ENCODE measurements at places on chromosomes 11 and 22. TPM values are rescaled to one million over a fixed set of nuclear protein-coding genes. Genes with fewer than 3 reads are reported as not detected.

GRCh38 chr11:690738-691633 is 4.0 kb downstream of the DEAF1 start:
- no peak for DNase-seq

- DNase-seq = no peak
Observed at GRCh38 chr11:5631417-5631816, 6.6 kb downstream of the TRIM34 start.

DNA sequence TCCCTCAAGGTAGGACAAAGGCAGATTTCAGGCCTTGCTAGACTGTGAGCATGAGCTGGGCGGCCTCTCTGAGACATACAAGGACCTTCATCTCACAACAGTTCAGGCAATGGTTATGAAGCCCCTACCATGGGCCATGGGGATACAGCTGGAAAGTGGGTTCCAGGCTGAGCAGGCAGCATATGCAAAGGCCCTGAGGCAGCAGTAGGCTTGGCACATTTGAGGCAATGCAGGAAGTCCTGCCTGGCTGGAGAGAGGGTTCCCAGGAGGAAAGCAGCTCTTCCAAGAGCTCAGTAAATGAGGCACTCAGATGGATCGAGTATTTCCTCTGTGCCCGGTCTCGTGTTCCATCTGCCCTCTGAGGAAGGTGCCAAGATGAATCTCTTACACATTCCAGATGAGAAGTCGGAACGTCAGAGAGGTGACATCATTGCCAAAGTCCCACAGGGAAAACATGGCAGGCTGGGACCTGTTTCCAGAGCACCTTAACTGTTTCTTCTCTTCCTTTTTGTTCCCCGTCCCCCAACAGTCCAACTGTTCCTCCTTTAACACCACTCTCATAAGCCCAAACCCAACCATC is 388.6 kb downstream of the MN1 start:
- DNase-seq = no peak

DNA sequence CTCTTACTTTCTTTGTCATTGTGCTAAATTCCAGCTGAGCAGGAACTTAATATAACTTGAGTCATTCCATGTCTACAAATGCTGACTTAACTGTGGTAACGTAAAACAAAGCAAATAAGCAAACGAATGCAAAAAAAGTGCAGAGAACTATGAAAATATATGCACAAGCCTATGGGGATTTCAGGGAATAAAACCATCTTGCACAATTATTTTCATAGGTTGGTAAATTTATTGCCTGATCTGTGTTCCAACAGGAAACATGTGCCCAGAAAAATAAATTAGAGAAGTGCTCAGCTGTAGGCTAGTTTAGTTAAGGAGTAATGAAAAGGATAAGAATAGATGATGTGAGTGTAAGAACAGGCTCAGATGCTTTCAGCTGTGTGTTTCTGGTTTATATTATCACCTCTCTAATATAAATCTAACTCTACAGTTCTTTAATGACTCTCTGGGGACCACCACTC is 1169.3 kb downstream of the LRRC4C start:
- no peak for DNase-seq

DNA sequence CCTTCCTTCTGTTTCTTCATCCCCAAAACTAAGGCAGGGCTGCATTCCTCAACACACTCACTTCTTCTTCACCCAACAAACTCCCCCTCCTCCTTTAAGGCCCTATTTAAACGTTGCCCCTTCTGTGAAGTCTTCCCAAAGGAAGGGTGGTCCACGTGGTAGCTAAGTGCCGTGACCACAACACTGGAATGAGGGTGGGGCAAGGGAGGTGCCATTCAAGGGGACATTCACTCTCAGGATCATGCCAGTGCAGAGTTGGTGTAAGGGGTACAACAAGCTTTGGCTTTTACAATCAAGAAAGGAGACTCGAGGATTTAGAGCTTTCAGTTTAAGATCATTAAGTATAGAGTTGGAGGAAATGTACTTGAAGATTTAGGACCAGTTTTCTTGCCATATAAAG is 8.0 kb upstream of the MS4A10 start:
- DNase-seq = no peak

DNA sequence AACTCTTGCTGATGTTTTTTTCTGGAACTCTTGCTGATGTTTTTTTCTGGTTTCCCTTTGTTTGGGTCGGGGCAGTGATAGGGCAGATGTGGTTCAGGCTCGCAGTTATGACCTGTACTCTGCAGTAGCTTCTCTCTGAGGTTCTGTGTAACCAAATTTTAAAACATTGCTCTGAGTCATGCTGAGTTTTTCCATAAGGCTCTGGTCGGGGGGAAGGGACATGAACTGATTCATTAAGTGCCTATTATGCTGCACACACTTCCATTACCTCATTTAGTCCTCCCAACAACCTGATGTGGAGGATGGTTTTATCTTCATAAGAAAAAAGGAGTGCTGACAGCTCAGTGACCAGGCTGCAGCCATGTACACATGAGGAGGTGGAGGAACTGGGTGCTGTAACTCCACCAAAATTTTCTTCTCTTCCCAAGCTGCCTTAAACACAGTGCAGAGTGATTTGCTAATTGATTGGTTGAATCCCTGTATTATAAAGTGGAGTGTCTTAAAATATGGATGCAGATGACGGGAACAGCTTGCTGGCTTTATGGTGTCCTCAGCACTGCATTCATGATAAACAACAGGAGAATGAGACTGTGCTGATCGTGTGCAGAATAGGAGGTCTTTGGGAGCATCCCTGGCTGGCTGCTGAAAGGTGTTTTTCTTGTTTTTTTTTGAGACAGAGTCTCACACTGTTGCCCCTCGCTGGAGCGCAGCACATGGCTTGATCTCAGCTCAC is 19.1 kb downstream of the TNRC6B start:
- no peak for DNase-seq

DNA sequence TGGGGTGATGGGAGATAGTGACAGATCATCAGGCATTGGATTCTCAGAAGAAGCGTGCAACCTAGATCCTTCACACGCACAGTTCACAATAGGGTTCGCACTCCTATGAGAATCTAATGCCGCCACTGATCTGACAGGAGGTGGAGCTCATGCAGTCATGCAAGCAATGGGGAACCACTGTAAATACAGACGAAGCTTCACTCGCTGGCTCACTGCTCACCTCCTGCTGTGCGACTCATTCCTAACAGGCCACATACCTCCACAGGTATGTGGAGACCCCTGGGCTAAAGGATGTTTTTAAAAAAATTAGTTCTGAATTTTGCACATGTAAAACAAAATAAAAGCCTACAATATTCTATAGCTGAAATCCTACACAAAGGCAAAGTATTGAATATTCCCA is 20.5 kb upstream of the TEAD1 start:
- DNase-seq = no peak

GRCh38 chr11:65868076-65868667 is 4.4 kb downstream of the EFEMP2 start:
- no peak for DNase-seq

CD3D gene
- total RNA-seq = 3.3 TPM

TBX10 gene
- total RNA-seq = not detected

IL18 gene
- total RNA-seq = 46.0 TPM

CCDC188 gene
- total RNA-seq = 1.1 TPM

PTPRCAP gene
- 12.5 TPM for total RNA-seq

CRYAB gene
- total RNA-seq = 41.5 TPM

PPFIBP2 gene
- total RNA-seq = 20.1 TPM

SLC1A2 gene
- 0.89 TPM for total RNA-seq

ACAT1 gene
- total RNA-seq = 70.0 TPM
